Prostate gland (tissue), 2 donors: ENCODE measurements at places on chromosomes 12 and 14. TPM values are rescaled to one million over a fixed set of nuclear protein-coding genes. Genes with fewer than 3 reads are reported as not detected.
A peak's percentile ranks its signal among the peaks of the same experiment; 100 is the strongest.

CFAP54 gene
- total RNA-seq, result 2.3 TPM

KCNH3 gene
- 2.2 TPM for total RNA-seq

MSI1 gene
- 8.2 TPM for total RNA-seq

ADAMTS20 gene
- total RNA-seq, result not detected

HVCN1 gene
- total RNA-seq, result 5.4 TPM

TPH2 gene
- not detected for total RNA-seq

RFX4 gene
- total RNA-seq, result 10.6 TPM

PDE3A gene
- total RNA-seq, result 6.2 TPM

CACNA2D4 gene
- total RNA-seq, result 9.4 TPM

- H3K36me3 ChIP-seq, result no peaks in the 10 kb centered on the region
- DNase-seq, result no peak
- H3K27ac ChIP-seq, result no peak overlapping the region
- H3K27me3 ChIP-seq, result no peaks in the 10 kb centered on the region
Observed at GRCh38 chr12:62744551-62744950, 190.4 kb downstream of the PPM1H start.

DNA sequence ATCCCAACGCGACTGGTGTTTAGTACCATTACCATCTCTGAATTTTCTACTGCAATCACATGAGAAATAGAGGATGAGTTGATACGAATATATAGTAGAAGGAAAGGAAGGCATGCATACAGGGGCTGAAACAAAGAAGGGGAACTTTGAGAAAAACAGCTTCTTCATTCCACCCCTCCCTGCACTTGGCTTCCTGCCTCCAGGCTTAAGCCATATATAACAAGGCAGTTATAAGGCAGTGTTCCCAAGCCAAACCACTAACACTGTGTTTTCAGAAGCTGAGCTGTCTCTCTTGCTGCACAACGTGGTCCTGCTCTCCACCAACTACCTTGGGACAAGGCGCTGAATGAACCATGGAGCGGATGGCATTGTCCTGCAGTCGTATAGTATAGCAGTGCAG, 11.0 kb downstream of the LETMD1 start:
- no peaks in the 10 kb centered on the region for H3K4me1 ChIP-seq
- H3K4me3 ChIP-seq, result no peak overlapping the region
- H3K27ac ChIP-seq, result no peak overlapping the region
- no peaks in the 10 kb centered on the region for H3K27me3 ChIP-seq
- H3K36me3 ChIP-seq, result peaks cover 5% of the 10 kb centered on the region

- H3K36me3 ChIP-seq, result no peaks in the 10 kb centered on the region
- no peak for DNase-seq
- no peaks in the 10 kb centered on the region for H3K27me3 ChIP-seq
- no peak overlapping the region for H3K27ac ChIP-seq
- no peak overlapping the region for H3K4me3 ChIP-seq
Observed at GRCh38 chr12:31887109-31887811, 72.0 kb upstream of the RESF1 start.

- no peak overlapping the region for H3K4me3 ChIP-seq
- H3K4me1 ChIP-seq, result no peaks in the 10 kb centered on the region
- H3K27ac ChIP-seq, result no peak overlapping the region
- no peaks in the 10 kb centered on the region for H3K36me3 ChIP-seq
- H3K27me3 ChIP-seq, result no peaks in the 10 kb centered on the region
Observed at GRCh38 chr14:89534902-89535685, 118.1 kb upstream of the FOXN3 start.

- H3K36me3 ChIP-seq, result no peaks in the 10 kb centered on the region
- H3K27me3 ChIP-seq, result no peaks in the 10 kb centered on the region
- no peak overlapping the region for H3K27ac ChIP-seq
- no peak overlapping the region for H3K4me3 ChIP-seq
Observed at GRCh38 chr12:16881986-16882570, 276.1 kb upstream of the LMO3 start.

- no peak for DNase-seq
- peaks cover 11% of the 10 kb centered on the region for H3K4me1 ChIP-seq
- no peaks in the 10 kb centered on the region for H3K27me3 ChIP-seq
- H3K4me3 ChIP-seq, result no peak overlapping the region
- no peaks in the 10 kb centered on the region for H3K36me3 ChIP-seq
Observed at GRCh38 chr14:73460691-73461127, 2.4 kb upstream of the NUMB start.

- H3K27me3 ChIP-seq, result no peaks in the 10 kb centered on the region
- H3K36me3 ChIP-seq, result no peaks in the 10 kb centered on the region
- DNase-seq, result no peak
Observed at GRCh38 chr12:49133014-49133413, 1.8 kb upstream of the TUBA1B start.

GRCh38 chr12:103672401-103673119, 85.5 kb downstream of the STAB2 start:
- H3K27ac ChIP-seq, result no peak overlapping the region
- no peaks in the 10 kb centered on the region for H3K4me1 ChIP-seq
- no peak overlapping the region for H3K4me3 ChIP-seq

DNA sequence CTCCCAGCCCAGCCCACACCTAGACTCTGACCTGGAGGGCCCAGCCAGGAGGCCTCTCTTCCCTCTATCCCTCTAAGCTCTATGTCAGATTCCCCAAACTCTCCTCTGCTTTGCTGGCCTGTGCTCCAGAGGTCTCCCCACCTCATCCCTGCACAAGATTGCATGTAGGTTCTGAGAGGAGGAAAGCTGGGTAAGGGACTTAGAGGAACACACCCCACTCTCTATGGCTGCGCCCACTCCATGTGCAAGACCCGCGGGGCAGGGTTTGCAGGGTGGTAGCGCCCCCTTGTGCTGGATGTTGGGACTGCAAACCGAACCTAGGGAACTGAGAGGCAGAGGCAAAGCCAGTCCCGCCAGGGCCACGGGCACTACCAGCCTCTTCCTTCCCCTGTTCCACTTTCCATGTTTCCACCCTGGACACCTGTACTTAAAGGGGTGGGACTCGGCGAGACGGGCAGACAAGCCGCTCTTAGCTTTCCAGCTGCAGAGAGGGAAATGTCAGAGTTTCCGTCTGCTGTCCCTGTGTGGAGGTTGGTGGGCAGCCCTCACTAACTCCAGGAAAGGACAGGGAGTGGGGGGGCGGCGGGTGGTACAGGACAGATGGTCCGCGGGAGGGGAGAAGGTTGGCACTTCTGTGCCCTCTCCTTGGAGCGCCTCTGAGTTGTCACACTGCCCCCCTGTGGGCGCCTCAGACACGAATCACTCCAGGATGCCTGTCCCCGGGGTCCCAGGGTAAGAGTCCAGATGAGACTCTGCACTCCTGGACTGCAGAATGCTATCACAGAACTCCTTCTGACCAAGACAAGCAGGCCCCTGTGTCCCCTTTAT, 16.8 kb downstream of the MMP14 start:
- peak overlapping the region; percentile 24 for H3K4me3 ChIP-seq
- H3K4me1 ChIP-seq, result peaks cover 9% of the 10 kb centered on the region
- peak; percentile 82 for DNase-seq
- no peaks in the 10 kb centered on the region for H3K36me3 ChIP-seq

DNA sequence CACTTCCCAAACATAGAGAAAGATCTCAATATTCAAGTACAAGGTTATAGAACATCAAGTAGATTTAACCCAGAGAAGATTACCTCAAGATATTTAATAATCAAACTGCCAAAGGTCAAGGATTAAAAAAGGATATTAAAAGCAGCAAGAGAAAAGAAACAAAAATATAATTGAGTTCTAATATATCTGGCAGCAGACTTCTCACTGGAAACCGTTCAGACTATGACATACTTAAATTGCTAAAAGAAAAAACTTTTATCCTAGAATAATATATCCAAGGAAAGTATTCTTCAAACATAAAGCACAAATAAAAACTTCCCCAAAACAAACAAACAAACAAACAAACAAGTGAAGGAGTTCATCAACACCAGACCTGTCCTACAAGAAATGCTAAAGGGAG, 92.4 kb downstream of the FSCB start:
- H3K36me3 ChIP-seq, result no peaks in the 10 kb centered on the region
- H3K4me1 ChIP-seq, result no peaks in the 10 kb centered on the region

DNA sequence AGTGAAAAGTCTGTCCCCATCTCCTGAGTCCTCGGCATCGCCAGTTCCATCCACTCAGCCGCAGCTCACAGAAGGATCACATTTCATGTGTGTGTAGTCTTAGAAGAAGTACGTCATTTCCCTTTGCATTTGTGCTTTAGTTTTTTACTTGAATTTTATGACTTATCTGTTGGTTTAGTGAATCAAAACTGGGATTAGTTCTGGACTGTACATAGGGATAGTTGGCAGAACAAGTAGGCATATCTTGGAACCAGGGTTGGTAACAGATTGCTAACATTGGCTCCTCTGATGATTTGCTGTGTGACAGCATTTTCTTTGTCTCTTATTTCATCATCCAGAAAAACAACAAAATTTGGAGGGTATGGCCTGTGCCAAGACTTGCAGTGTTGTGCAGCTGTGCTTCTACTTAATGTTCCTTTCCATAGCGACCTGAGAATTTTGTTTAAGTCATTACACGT, 69.6 kb upstream of the AEBP2 start:
- H3K4me1 ChIP-seq, result no peaks in the 10 kb centered on the region
- DNase-seq, result no peak
- no peaks in the 10 kb centered on the region for H3K27me3 ChIP-seq

DNA sequence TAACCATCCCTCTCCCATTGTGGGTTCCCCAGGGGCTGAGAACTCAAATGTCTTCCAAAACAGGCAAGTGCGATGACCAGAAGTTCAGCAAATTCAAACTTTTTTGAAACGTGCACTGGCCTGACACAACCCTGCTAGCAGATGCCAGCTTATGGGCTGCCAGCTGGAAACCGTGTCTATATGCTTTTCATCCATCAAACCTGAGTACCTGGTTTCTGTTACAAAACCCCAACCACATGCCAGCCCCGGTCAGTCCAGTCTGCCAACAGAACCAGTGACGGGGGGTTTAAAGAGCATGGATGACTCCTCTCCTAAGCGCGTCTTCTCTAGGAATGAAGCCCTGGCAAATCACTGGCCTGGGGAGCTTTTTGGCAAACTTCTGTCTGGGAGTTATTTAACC, 189.7 kb downstream of the TTC7B start:
- peaks cover 14% of the 10 kb centered on the region for H3K4me1 ChIP-seq
- H3K4me3 ChIP-seq, result no peak overlapping the region
- H3K36me3 ChIP-seq, result no peaks in the 10 kb centered on the region
- DNase-seq, result peak; percentile 84
- H3K27ac ChIP-seq, result peak overlapping the region; percentile 47

GRCh38 chr12:106106061-106106566, 32.6 kb downstream of the NUAK1 start:
- H3K27ac ChIP-seq, result no peak overlapping the region
- H3K4me3 ChIP-seq, result no peak overlapping the region
- H3K4me1 ChIP-seq, result no peaks in the 10 kb centered on the region

GRCh38 chr12:13707829-13708228, 273.6 kb downstream of the GRIN2B start:
- no peak for DNase-seq
- H3K36me3 ChIP-seq, result no peaks in the 10 kb centered on the region
- H3K27ac ChIP-seq, result no peak overlapping the region
- H3K4me3 ChIP-seq, result no peak overlapping the region

- H3K36me3 ChIP-seq, result no peaks in the 10 kb centered on the region
- no peak overlapping the region for H3K4me3 ChIP-seq
Observed at GRCh38 chr14:30608533-30609006, 13.5 kb upstream of the SCFD1 start.

DNA sequence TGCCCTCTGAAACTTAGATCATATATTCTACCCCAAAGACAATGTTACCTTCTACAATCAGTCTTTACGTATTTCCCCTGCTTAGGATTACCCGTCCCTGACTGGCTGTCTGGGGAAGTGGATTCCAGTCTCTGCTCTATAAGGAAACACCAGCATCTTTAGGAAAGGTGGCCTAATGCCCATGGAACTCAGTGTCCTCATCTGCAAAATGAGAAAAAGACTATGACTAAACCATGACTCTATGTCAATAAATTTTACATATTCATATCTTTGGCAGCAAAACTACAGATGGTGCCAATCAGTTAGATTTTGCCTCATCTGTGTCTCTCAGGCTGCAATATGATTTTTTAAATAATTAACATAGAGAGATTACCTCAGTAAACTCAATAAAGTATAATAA, 133.8 kb downstream of the ITPR2 start:
- no peak for DNase-seq
- no peaks in the 10 kb centered on the region for H3K27me3 ChIP-seq
- no peak overlapping the region for H3K4me3 ChIP-seq

DNA sequence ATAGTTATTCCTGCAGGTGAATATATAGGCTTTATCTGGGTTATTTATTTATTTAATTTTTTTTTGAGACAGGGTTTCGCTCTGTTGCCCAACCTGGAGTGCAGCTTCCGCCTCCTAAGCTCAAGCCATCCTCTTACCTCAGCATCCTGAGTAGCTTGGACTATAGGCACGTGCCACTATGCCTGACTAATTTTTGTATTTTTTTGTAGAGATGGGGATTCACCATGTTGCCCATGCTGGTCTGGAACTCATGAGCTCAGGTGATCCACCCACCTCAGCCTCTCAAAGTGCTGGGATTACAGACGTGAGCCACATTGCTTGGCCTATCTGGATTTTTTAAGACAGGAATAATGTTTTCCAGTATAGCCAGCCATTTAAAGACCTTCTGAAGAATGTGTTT, 2.0 kb downstream of the RAN start:
- H3K27me3 ChIP-seq, result no peaks in the 10 kb centered on the region
- DNase-seq, result no peak
- no peak overlapping the region for H3K4me3 ChIP-seq
- no peaks in the 10 kb centered on the region for H3K36me3 ChIP-seq
- no peak overlapping the region for H3K27ac ChIP-seq

DNA sequence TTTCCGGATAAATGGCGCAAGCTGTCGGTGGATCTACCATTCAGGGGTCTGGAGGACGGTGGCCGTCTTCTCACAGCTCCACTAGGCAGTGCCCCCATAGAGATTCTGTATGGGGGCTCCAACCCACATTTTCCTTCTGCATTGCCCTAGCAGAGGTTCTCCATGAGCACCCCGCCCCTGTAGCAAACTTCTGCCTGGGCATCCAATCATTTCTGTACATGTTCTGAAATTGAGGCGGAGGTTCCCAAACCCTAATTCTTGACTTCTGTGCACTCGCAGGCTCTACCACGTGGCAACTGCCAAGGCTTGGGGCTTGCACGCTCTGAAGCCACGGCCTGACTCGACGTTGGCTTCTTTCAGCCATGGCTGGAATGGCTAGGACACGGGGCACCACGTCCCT, 5.1 kb upstream of the SERPINA10 start:
- H3K27me3 ChIP-seq, result peaks cover 2% of the 10 kb centered on the region
- no peak for DNase-seq
- no peaks in the 10 kb centered on the region for H3K36me3 ChIP-seq
- no peak overlapping the region for H3K27ac ChIP-seq
- no peak overlapping the region for H3K4me3 ChIP-seq
- H3K4me1 ChIP-seq, result no peaks in the 10 kb centered on the region

- DNase-seq, result no peak
- H3K4me3 ChIP-seq, result no peak overlapping the region
- no peaks in the 10 kb centered on the region for H3K4me1 ChIP-seq
- no peaks in the 10 kb centered on the region for H3K36me3 ChIP-seq
Observed at GRCh38 chr12:87982208-87982607, 47.0 kb downstream of the C12orf50 start.

GRCh38 chr14:65414961-65415589, 2.5 kb downstream of the FUT8 start:
- H3K36me3 ChIP-seq, result no peaks in the 10 kb centered on the region
- no peak overlapping the region for H3K4me3 ChIP-seq
- no peak for DNase-seq
- H3K4me1 ChIP-seq, result no peaks in the 10 kb centered on the region
- H3K27me3 ChIP-seq, result no peaks in the 10 kb centered on the region
- no peak overlapping the region for H3K27ac ChIP-seq
